HFFc6 (cell line): ENCODE measurements at places on chromosomes 7 and 10. TPM values are rescaled to one million over a fixed set of nuclear protein-coding genes. Genes with fewer than 3 reads are reported as not detected.

DNA sequence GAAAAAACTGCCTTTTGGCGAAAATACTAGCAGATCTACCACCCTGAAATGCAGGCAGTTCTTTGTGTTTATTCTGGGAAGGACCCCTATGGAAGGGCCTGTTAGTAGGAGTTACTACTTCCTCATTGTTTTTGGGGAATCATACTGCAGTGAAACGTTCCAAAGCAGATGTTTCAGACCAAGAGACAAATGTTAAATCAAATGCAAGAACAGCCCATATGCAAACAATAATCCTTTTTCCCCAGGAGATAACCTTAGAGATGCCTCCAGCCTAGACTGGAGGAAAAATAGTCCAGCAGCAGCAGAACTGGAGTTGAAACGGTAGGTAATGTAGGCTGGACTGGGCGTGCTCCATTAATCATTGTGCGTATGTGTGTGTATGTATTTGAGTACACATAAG, 65.9 kb upstream of the VWDE start:
- no peak overlapping the region for H3K4me3 ChIP-seq
- no peaks in the 10 kb centered on the region for H3K36me3 ChIP-seq
- no peaks in the 10 kb centered on the region for H3K4me1 ChIP-seq
- DNase-seq = no peak
- peaks cover 2% of the 10 kb centered on the region; the same call in 1 of the 2 replicates for H3K27me3 ChIP-seq

- no peak overlapping the region for H3K4me3 ChIP-seq
- no peaks in the 10 kb centered on the region for H3K36me3 ChIP-seq
- peaks cover 13% of the 10 kb centered on the region for H3K4me1 ChIP-seq
- no peak for DNase-seq
- H3K27me3 ChIP-seq = no peaks in the 10 kb centered on the region; the same call in 1 of the 2 replicates
Measured at GRCh38 chr10:72124381-72124780, 36.0 kb upstream of the SPOCK2 start.

DNA sequence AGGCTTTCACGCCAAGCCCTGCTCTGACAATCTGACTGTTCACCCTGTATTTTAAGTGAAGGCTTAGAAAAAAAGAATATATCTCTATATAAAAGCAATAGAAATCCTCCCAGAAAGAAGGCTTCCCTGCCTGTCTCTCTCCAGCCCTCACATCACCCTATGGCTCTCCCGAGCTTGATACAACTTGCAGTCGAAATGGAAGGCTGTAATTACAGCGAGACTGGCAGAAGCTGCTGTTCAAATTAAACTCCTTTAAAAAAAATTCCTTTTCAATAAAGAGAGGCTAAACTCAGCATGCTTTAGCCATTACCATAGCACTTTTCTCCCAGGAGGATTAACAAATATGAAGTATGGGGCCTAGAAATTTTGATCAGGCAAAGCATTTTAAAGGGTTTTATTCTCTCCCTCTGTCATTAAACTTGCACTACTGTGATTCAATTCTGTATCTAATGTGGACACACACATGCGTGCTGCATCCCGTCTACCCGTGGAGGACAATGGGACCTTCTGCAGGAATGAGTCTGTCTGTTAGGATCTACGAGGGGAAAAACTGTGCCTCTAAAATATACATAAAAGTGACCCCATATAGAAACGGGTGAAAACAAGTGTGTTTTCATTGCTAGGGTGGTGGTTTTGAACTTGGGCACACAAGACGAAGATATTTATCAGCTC, 223.8 kb downstream of the USP6NL start:
- H3K4me3 ChIP-seq = no peak overlapping the region
- H3K27ac ChIP-seq = no peak overlapping the region
- no peak for DNase-seq
- H3K4me1 ChIP-seq = no peaks in the 10 kb centered on the region
- no peaks in the 10 kb centered on the region for H3K36me3 ChIP-seq

GRCh38 chr10:84715911-84716310, 387.5 kb downstream of the CCSER2 start:
- no peak for DNase-seq
- no peaks in the 10 kb centered on the region for H3K36me3 ChIP-seq
- H3K27ac ChIP-seq = no peak overlapping the region
- H3K4me1 ChIP-seq = no peaks in the 10 kb centered on the region
- H3K4me3 ChIP-seq = no peak overlapping the region

GRCh38 chr7:113083816-113084495, 2.7 kb downstream of the GPR85 start:
- H3K4me3 ChIP-seq = no peak overlapping the region
- H3K36me3 ChIP-seq = no peaks in the 10 kb centered on the region
- H3K27ac ChIP-seq = no peak overlapping the region
- peaks cover 30% of the 10 kb centered on the region for H3K4me1 ChIP-seq

GRCh38 chr7:26789481-26790184, 74.8 kb downstream of the SKAP2 start:
- H3K27me3 ChIP-seq = no peaks in the 10 kb centered on the region
- H3K4me1 ChIP-seq = no peaks in the 10 kb centered on the region
- DNase-seq = no peak
- H3K36me3 ChIP-seq = no peaks in the 10 kb centered on the region

GRCh38 chr10:100151723-100152300, 34.0 kb downstream of the ERLIN1 start:
- peaks cover 45% of the 10 kb centered on the region for H3K4me1 ChIP-seq
- peaks cover 54% of the 10 kb centered on the region for H3K36me3 ChIP-seq
- H3K4me3 ChIP-seq = no peak overlapping the region
- no peak for DNase-seq

DNA sequence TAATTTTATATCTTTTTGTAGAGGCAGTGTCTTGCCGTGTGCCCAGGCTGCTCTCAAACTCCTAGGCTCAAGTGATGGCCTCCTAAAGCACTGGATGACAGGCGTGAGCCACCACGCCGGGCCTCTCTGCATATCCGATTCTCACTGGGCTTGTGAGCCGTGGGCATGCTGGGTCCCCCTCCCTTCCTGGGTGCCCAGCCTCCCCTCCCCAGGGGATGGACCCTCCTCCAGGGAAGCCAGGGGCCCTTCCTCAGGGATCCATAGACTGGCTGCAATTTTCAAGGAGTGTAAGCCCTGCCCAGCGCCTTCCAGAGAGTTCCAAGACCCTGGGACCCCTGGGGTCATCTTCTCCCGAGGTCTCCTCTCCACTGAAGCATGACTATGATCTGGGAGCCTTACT, 23.7 kb upstream of the ELFN1 start:
- H3K36me3 ChIP-seq = no peaks in the 10 kb centered on the region
- H3K27ac ChIP-seq = no peak overlapping the region
- no peak for DNase-seq
- H3K27me3 ChIP-seq = peaks cover 32% of the 10 kb centered on the region
- H3K4me3 ChIP-seq = no peak overlapping the region
- H3K4me1 ChIP-seq = no peaks in the 10 kb centered on the region

DNA sequence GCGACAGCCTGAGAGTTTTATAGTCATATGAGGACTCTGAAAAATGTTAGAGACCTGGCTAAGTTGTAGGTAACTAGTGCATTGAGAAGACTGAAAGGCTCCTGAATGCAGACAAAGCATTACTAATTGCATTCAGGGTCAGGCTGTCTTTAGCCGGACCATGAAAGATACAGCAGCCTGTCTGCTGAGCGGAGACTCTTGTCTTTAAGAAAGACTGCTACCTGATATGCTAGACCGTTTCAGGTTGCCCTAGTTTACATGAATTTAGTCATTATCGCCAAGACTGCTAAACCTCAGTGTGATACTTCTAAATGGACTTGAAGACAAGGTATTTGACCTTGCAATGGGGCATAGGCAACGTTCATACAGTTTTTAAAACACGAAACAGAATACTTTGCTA, 81.2 kb downstream of the BMPR1A start:
- DNase-seq = no peak
- no peak overlapping the region for H3K27ac ChIP-seq
- H3K27me3 ChIP-seq = no peaks in the 10 kb centered on the region
- peaks cover 15% of the 10 kb centered on the region; the same call in 1 of the 2 replicates for H3K36me3 ChIP-seq
- H3K4me1 ChIP-seq = peaks cover 13% of the 10 kb centered on the region
- H3K4me3 ChIP-seq = no peak overlapping the region

- no peak for DNase-seq
- H3K36me3 ChIP-seq = no peaks in the 10 kb centered on the region
- no peaks in the 10 kb centered on the region for H3K4me1 ChIP-seq
- no peak overlapping the region for H3K27ac ChIP-seq
- H3K4me3 ChIP-seq = no peak overlapping the region
- H3K27me3 ChIP-seq = no peaks in the 10 kb centered on the region; the same call in 1 of the 2 replicates
Measured at GRCh38 chr7:76997381-76998284, 34.5 kb downstream of the SPDYE17 start.

DNA sequence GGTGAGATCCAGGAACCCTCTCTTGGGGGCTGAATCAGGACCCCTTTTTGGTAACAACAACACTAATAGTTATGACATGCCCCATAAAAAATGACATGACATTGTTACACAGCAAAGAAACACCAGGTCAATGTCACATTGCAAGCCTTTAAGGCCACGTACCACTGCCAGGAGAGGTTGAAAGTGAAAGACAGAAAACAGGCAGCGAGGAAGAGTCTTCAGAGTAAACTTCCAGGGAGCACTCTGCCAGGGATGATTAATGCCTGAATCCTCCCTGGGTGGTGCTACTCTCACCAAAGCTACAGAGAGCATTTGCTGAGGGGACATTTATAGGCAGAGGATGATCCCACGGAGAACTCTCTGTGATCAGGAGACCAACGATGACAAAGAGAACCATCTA, 551.6 kb downstream of the CALN1 start:
- no peak overlapping the region; the same call in 1 of the 2 replicates for H3K4me3 ChIP-seq
- no peaks in the 10 kb centered on the region for H3K4me1 ChIP-seq
- no peak overlapping the region for H3K27ac ChIP-seq
- no peak for DNase-seq
- no peaks in the 10 kb centered on the region; the same call in 1 of the 2 replicates for H3K27me3 ChIP-seq

DNA sequence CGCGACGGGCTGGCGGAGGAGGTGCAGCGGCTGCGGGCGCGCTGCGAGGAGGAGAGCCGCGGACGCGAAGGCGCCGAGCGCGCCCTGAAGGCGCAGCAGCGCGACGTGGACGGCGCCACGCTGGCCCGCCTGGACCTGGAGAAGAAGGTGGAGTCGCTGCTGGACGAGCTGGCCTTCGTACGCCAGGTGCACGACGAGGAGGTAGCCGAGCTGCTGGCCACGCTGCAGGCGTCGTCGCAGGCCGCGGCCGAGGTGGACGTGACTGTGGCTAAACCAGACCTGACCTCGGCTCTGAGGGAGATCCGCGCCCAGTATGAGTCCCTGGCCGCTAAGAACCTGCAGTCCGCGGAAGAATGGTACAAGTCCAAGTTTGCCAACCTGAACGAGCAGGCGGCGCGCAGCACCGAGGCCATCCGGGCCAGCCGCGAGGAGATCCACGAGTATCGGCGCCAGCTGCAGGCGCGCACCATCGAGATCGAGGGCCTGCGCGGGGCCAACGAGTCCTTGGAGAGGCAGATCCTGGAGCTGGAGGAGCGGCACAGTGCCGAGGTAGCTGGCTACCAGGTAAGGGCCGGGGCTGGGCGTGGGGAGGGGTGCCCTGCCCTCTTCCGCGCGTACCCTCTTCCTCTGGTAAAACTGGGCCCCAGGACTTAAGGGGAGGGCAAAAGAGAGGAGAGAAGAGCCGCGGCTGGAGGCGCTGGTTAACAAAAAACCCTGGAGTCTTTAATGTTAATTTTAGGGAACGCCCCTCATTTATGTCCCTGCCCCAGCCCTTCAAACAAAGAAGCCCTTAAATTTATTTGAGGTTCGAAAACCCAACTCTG, 987 bp downstream of the INA start:
- no peak overlapping the region for H3K4me3 ChIP-seq
- peaks cover 29% of the 10 kb centered on the region for H3K27me3 ChIP-seq
- no peak overlapping the region for H3K27ac ChIP-seq
- H3K4me1 ChIP-seq = peaks cover 22% of the 10 kb centered on the region
- no peak for DNase-seq

DNA sequence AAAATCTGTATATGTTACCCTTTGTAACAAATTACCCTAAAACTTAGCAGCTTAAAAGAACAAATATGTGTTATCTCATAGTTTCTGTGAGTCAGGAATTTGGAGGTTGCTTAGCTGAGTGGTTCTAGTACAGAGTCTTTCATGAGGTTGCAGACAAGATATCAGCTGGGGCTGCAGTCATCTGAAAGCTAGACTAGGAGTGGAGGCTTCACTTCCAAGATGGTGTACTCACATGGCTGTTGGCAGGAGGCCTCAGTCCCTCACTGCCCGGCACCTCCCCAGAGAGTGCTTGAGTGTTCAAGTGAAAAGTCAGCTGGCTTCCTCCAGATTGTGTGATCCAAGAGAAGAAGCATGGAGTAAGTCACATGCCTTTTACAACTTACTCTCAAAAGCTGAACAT, 16.9 kb upstream of the GGCT start:
- peak overlapping the region; percentile 44 for H3K27ac ChIP-seq
- peaks cover 3% of the 10 kb centered on the region; the same call in 1 of the 2 replicates for H3K27me3 ChIP-seq
- H3K4me3 ChIP-seq = no peak overlapping the region
- H3K4me1 ChIP-seq = peaks cover 21% of the 10 kb centered on the region
- H3K36me3 ChIP-seq = no peaks in the 10 kb centered on the region
- DNase-seq = peak; percentile 39

DNA sequence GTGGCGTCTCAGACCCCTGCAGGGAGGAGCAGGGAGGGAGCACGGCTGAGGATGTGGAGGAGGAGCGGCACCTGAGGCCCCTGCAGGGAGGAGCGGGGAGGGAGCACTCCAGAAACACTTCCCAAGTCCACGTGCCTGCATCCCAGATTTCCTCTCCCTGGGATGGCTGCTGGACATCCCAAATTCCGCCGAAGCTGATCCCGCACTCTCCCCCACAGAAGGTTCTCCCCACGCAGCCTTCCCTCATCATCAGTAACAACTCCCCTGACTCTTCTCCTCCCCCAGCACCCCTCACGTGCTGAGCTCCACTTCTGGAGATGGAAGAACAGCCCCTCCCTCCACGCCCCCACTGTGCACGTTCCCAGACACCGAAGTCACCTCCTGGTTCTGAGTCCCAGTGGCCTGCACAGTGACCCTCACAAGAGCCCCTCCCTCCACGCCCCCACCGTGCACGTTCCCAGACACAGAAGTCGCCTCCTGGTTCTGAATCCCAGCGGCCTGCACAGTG, 17.8 kb upstream of the FOXL3 start:
- peaks cover 7% of the 10 kb centered on the region for H3K4me1 ChIP-seq
- no peak overlapping the region for H3K4me3 ChIP-seq
- no peak overlapping the region for H3K27ac ChIP-seq
- no peak for DNase-seq
- peaks cover 30% of the 10 kb centered on the region for H3K27me3 ChIP-seq

- no peak overlapping the region for H3K4me3 ChIP-seq
- H3K27ac ChIP-seq = no peak overlapping the region
- DNase-seq = no peak
Measured at GRCh38 chr10:128029731-128030369, 96.4 kb downstream of the MKI67 start.

DNA sequence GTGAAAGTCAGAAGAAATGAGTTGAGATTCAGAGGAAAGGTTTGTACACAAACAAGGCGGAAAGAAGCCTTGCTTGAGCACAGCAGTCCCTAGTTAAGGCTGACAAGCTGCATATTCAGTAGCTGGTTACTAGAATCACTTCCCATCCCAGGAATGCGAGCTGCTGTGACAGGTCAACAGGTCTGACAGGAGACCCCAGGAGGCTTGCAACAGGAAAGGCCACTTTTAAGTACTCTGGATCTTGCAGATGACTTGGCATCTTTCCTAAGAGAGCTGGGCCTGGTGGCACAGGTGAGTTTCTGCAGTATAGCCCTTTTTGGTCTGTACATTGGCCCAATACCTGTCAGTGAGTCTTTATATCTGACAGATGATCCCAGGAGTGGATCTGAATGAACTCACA, 35.7 kb upstream of the UNC5B start:
- H3K4me3 ChIP-seq = no peak overlapping the region
- no peaks in the 10 kb centered on the region for H3K4me1 ChIP-seq
- no peak overlapping the region for H3K27ac ChIP-seq
- DNase-seq = no peak

Gene APBB1IP
- total RNA-seq = 31.1 to 35.0 TPM (median 34.5 TPM) in 3 replicates

Gene CFAP43
- not detected in 3 replicates for total RNA-seq

Gene FKBP9
- total RNA-seq = 199 to 269 TPM (median 222 TPM) in 3 replicates

Gene TAS2R41
- not detected in 2 replicates for total RNA-seq

Gene NPY
- not detected in 2 replicates for total RNA-seq

Gene ANKRD16
- total RNA-seq = 4.7 and 5.1 TPM in 2 replicates

Gene GPR26
- not detected in 3 replicates for total RNA-seq

Gene ITPRID1
- total RNA-seq = not detected in 3 replicates
